ENCODE measurements at places on chromosomes 12 and 14.

DNA sequence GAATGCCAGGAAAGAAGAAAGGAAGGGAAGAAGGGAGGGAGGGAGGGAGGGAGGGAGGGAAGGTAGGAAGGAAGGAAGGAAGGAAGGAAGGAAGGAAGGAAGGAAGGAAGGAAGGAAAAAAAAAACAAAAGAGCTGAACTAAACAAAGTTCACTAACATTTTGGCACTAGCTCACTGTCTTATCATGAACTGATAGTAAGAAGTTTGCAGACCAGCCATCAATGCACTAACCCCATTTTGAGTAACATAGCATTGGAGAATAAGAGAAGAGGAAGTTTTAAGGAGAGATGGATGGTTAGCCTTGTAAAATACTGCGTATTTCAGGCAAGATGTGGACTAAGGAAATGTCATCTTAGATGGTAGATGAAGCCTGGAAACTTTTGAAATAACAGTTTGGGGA is 1136.0 kb downstream of the FLRT2 start:
- no peak for DNase-seq

DNA sequence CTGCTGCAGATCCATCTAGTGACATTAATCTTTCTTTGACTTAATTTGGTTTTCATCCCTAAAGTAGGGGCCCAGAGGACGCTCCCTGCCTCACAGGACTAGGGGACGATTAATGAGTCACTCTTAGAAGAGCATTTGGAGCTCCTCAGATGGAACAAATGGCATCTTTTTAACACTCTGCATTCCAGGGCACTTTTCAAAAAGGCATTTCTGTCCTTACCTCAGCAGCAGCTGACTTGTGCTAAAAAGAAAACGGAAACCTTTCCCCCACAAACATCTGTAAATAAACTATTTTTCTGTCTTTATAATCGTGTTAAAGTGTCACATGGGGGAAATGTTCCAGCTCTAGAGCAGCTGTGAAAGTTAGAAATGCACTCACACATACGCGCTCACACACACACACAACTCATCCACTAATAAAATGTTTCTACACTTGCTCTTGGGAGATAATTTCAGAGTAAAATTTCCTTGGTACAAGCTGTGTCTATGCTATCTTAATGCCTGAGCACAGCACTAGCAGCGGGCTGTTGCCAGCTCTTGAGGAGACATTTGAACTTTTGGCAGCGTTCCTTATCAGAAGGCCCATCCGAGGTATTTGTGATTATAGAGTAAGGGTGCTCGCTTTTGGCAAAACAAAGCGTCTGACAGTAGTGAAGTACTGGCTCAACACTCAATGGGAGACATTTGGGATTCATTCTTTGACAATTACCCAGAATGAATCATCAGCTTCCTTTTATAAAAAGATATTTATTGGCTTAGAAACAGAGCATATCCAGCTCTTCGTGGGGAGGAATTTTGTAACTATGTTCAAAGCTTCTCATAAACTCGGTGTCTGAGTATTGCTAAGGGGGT is 141.3 kb downstream of the PLXNC1 start:
- no peak for DNase-seq

GRCh38 chr12:45718306-45718705 is 11.2 kb upstream of the ARID2 start:
- DNase-seq, result no peak

GRCh38 chr14:26622611-26623010 is 24.8 kb upstream of the NOVA1 start:
- no peak for DNase-seq

- peak; percentile 60 for DNase-seq
Observed at GRCh38 chr12:122336015-122336946, 70.0 kb upstream of the VPS33A start.
